ENCODE measurements at places on chromosomes 2 and 18. TPM values are rescaled to one million over a fixed set of nuclear protein-coding genes. Genes with fewer than 3 reads are reported as not detected.

Gene KLHL30
- total RNA-seq, result 1.1 TPM

Gene CACNB4
- total RNA-seq, result under 0.01 TPM

Gene ACMSD
- total RNA-seq, result not detected

Gene MGAT4A
- total RNA-seq, result 0.22 TPM

Gene OR6B2
- not detected for total RNA-seq

Gene FTCDNL1
- total RNA-seq, result 0.43 TPM

Gene HOXD1
- total RNA-seq, result 0.14 TPM
